ENCODE measurements at places on chromosomes 4 and X. TPM values are rescaled to one million over a fixed set of nuclear protein-coding genes. Genes with fewer than 3 reads are reported as not detected.

The PRICKLE3 gene
- total RNA-seq = 5.2 TPM

The DCUN1D4 gene
- total RNA-seq = 41.0 TPM

The TMSB15B gene
- total RNA-seq = 1.6 TPM

The HCFC1 gene
- 12.7 TPM for total RNA-seq

The NLGN3 gene
- total RNA-seq = 0.37 TPM

The VEGFC gene
- total RNA-seq = 42.1 TPM

All from aortic smooth muscle cell (primary cell).